Putamen (tissue), 1 donor: ENCODE measurements at places on chromosomes 1 and 21.

DNA sequence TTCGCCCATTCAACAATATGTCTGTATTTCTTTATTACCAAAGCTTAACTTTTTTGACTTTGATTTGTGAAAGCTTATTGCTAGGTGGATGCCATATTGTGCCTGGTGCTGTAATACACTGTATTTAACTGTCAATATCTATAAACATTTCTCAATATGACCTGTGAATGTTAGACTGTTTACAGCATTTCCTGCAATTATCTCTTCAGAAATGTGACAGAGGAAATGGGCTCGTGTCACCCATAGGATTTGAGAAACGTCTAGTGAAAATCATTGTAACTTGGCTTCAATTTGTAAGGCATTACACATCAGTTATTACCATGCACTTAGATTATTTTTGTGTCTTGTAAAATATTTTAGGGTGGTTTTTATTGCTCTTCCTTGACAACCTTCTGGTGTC is 237.8 kb upstream of the ADGRL2 start:
- no peak for DNase-seq

- no peak for DNase-seq
These were observed 8.1 kb downstream of the PLEKHM2 start for GRCh38 chr1:15692121-15692682.

GRCh38 chr1:94541246-94542087 is at the start of gene F3:
TSS of gene F3 (minus strand) at chr1:94541759. CDS start at chr1:94541636, 123 bp downstream.
- peak; percentile 73 for DNase-seq

DNA sequence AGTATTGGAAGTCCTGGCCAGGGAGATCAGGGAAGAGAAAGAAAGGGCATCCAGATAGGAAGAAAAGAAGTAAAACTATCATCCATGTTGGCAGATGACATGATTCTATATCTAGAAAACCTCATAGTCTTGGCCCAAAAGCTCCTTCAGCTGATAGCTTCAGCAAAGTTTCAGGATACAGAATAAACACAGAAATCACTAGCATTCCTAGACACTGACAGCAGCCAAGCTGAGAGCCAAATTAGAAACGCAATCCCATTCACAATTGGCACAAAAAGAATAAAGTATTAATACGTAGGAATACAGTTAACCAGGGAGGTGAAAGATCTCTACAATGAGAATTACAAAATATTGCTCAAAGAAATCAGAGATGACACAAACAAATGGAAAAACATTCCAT is 44.6 kb downstream of the ZFYVE9 start:
- DNase-seq = no peak

DNA sequence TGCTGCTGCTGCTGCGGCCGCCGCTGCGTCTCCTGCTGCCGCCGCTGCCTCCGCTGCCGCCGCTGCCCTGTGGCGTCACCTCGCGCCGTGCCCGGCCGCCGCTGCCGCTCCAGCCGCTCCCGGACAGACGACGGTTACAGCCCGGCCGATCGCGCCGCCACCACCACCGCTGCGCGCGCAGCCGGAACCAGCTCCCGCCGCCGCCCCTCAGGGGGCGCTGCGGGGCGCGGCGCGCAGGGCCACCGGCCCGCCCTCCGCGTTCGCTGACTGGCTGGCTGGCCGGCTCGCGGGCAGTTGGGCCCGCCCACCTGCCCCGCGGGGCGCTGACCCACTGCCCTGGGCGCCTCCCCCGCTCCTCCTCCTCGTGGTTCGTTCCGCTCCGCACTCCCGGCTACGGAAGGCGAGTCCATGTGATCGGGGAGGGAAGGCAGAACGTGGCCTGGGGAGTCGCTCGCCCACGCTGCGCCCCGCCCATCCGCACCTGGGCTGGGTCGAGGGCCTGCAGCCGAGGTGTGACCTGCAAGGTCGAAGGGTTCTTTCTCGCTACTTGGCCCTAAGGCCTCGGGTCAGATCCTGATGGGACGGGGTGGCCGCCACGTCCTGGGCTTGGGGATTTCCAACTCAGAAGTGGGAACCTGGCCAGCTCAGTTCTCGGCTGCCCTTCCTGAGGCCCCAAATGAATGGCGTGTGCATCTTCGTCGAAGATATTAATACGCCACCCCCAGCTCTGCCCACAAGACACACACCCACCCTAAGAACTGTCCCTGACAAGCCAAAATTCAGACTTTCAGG is at the start of gene PTP4A2:
Gene PTP4A2, minus strand, starts transcription at position 185 of the 792 bp plus-strand sequence. CDS start 19,303 bp downstream, outside the sequence.
- peak; percentile 95 for DNase-seq

- DNase-seq = no peak
These were observed 19.6 kb downstream of the EIF4G3 start for GRCh38 chr1:21157054-21157453.

DNA sequence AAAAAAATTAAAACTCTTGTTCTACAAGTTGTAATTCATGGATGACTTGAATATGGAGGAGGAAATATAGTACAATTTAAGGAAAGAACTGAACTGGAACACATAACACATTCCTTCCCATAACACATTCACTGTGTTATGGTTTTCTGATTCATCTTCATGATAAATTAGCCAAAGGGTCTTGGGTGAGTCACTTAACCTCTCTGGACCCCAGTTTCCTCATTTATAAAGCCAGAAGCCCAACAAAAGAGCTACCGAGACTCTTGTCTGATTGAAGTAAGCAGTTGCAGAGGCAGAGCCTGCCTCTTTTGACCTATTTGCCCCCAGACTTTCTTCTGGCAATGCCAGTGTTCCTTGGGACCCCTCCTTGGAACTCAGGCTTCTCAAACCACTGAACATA is 161.9 kb upstream of the KCTD3 start:
- no peak for DNase-seq

DNA sequence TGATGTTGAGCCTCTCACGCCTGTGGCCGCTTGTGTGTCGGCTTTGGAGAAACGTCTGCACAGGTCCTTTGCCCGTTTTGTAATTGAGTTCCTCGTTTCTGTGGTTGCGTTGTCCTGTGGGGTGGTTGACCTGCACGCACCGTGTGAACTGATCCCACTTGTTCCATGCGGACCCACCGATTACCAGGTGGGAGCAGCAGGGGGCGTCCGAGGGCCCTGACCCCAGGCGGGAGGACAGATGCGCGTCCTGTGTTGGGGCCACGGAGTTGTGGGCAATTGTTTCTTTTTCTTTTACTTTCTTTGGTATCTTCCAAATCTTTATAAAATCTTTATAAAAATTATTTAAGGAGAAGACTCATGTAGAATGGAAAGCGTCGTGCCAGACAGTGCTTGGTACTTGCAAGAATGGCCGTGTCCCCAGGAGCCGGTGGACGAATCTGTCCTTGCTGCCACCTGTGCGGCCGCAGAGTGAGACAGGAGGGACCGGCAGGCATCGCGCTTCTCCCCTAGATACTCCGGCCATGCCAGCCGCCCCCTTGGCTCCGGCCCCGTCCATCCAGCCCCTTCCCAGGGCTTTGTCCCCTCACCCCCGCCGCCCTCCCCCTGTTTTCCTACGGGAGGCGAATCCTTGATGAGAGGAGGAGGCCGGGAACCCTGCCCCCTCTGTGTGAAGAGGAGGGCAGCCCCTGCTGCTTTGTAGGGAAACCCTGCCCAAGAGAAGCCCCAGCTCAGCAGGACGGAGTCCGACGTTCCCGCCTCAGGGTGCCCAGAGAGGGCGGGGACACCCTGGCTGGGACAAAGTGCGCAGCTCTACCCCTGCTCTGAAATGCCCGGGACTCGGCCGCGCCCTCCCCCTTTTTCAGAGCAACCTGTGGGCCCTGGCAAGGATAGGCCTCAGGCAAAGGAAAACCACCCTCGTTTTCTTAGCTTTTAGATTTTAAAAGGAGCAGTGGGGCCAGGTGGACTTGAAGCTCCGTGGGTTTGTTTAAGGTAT is 41.7 kb downstream of the PRKCZ start:
- no peak for DNase-seq

GRCh38 chr1:36055706-36056105 is 28.2 kb upstream of the TEKT2 start:
- DNase-seq = no peak

DNA sequence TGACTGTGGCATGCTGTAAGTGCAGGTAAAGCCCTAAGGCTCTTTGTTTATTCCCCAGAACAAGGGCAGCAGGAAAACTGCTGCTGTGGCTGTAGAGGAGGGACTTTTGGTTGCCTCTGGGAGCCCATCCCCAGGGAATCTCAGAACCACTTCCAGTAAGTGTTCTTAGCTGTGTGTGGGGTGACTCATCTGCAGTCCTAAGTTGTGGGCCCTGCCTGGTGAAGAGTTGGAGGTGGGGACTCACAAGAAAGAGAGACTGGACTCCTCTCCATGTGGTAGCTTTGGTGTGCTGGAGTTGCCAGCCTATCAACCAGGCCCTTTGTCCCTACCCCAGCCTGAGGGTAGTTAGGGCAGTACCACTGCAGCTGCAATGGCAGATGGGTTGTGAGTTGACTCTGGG is 24.0 kb upstream of the DENND1B start:
- DNase-seq = no peak

DNA sequence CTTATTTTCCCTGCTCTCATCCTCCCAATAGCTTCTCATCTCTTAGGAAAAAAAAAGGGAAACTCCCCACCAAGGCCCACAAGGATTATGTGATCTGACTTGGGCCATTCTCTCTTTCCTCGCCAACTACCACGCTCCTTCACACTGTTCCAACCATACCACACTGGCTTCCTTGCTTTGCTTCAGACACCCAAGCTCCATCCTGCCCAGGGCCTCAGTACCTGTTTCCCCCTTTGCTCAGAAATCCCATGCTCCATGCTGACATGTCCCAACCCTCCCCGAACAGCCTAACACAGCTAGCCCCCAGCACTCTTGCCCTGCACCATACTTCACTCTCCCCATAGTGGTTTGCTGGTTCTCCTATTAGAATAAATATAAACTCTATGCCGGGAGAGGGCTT is 39.2 kb downstream of the MAB21L3 start:
- no peak for DNase-seq

GRCh38 chr1:86965012-86965826 is 50.8 kb downstream of the HS2ST1 start:
- no peak for DNase-seq

DNA sequence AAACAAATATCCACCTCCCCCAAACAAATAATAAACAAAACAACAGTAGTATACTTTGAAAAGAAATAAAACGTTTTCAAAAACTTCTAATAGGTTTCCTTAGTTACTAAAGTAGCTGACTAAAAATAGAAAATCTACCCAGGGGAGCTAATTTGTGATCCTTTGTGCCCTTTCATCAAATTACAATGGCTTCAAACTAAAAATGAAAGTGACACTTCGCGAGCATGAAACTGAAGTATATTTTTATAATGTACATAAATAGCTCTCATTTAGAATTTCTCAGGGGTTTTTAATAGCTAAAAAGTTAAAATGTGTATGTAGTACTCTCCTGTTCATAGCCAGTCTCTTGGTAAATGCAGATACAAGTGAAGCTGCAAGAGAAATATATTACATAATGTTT is 78.4 kb downstream of the BRINP3 start:
- DNase-seq = no peak

- no peak for DNase-seq
These were observed 2.6 kb upstream of the PADI2 start for GRCh38 chr1:17121881-17122280.

DNA sequence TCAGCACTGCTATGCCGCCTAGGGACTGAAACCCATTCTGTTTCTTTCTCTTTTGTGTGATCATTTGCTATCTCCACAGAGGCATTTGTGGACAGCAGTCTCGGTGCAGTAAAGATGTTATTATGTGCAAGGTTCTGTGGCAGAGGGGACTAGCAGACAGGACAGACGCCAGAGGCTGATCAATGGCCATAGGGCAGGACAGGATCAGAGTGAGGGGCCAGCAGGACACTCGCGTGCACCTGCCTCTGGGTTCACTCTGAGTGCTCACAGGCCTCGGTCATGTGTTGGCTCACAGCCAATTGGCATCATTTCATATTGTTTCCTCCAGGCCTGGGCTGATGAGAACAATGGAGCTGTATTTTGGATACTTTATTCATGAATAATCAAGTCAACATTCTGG is 212.6 kb downstream of the TGFB2 start:
- DNase-seq = peak; percentile 32

DNA sequence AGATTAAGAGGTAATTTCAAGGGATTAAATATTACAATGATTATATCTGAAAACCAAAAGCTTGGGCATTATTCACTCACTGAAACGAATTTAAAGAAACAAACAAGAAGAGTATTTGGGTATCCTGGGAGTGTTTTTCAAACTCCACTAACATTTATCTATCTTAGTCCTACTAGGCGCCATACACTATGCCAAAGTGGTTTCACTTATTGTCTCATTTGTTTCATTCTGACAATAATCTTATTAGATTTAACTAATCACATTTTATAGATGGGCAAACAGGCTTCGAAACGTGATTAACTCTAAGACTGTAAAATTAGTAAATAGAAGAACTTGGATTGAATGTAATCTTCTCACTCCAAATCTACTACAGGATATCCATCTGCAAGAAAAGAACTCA is 25.4 kb downstream of the ASH1L start:
- no peak for DNase-seq

DNA sequence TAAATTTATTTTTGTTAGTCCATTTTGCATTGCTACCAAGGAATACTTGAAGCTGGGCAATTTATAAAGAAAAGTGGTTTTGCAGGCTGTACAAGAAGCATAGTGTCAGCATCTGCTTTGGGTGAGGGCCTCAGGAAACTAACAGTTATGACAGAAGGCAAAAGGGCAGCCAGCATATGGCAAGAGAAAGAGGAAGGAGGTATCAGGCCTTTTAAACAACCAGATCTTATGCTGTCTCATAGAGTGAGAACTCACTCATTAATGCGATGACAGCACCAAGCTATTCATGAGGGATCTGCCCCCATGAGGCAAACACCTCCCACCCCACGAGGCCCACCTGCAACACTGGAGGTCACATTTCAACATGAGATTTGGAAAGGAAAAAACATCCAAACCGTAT is 898.4 kb downstream of the KCNT2 start:
- no peak for DNase-seq

- no peak for DNase-seq
These were observed 332.1 kb downstream of the KIF26B start for GRCh38 chr1:245486775-245487470.

DNA sequence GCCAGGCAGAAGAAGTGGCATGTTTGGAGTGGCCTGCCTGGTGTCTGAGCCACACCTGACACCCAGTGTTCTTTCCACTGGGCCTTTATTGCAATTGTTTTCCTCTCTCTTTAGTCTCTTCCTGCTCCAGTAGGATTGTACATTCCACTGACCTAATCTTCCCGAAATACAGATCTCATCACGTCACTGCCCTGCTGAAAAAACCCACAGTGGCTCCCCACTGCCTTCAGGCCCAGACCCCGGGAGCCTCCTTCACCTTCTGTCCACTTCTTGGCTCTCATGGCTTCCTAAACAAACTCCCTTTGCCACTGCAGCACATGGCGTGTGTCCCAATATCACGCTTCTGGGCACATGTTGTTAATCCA is 25.3 kb upstream of the ATP5PO start:
- no peak for DNase-seq

- no peak for DNase-seq
These were observed 18.6 kb downstream of the FAM151A start for GRCh38 chr1:54604572-54605370.

DNA sequence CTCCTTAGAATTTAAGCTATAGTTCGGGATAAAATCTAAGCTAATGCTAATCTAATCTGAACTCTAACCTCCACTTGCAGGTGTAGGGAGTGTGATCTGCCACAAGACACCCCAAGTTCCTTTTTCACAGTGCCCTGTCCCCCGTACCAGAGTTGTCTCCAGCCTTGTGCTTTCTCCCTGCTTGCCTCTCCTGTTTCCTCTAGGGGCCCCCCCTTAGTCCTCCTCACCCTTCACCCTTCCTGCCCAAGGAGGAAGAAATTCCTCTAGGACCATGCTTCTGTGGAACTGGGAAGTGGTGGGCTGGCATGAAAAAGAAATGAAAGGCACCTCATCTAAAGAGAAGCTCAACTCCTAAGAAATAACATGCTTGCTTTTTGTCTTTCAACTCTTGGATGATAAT is 50.2 kb upstream of the BCL9 start:
- no peak for DNase-seq
